ENCODE measurements at places on chromosomes 1 and 21. TPM values are rescaled to one million over a fixed set of nuclear protein-coding genes. Genes with fewer than 3 reads are reported as not detected.

DNA sequence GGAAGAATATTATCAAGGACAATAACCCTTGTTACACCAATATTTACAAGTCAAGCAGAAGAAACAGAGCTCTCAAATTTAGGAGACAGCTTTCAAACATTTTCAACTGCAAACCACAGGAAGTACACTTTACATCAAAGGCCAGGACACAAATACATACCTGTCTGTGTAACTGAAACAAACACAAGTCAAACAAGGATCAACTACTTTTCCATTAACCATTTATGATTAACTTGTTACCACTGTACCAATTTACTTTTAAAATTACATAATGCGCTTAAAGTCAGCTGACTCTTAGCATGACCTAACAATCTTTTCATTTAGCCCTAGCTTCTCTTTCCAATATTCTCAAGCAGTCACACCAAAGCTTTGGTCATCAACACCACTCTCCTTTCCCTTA lies 43.5 kb downstream of the TRIM33 start:
- DNase-seq: no peak

DNA sequence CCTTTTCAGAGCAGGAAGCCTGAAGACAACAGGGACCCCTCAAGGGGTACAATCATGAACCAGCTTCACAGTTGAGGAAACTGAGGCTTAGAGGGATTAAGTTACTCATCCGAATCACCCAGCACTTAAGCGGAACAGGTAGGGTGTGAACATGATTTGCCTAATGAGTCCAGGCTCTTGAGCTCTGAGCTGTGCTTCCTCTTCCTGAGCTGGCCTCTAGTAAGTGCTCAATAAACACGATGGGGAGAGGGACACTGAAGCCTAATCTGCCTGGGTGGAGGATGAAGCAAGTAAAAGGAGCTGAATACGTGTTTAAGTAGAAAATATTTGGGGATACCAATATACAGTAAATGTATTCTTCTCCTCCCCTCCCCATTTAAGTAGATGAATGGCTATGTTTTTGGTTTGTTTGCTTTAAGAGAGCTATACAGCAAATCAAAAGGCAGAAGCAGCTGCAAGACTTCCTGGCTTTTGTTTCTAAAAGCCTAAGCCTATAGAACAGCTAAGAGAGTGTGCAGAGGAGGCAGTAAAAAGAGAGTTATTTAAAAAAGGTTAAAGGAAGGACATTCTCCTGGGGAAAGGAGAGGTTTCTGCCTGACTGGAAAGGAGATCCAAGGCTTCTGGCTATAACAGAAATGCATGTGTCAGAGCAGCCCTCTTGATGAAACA lies 20.5 kb downstream of the STPG1 start:
- DNase-seq: no peak

DNA sequence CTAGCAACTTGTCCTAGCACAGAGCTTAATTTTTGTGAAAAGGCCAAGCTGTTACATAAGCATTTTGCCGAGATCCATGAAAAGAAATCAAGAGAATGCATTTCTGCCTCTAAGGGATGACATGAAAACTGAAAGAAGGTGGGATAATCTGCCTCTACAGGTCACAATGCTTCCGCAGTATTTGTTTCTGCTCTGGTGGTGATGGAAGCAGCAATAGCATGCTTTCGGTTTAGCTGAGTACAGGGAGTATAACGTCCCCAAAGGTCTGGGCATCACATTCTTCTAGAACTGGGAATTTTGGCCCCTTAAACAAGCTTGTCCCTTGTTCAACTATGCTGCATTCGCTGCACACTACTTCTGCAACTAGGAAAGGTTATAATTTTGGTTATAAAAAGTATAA lies 14.4 kb upstream of the MAGI3 start:
- DNase-seq: no peak

- no peak for DNase-seq
These were observed 19.1 kb downstream of the RCSD1 start for GRCh38 chr1:167648978-167649744.

Gene LCE3E
- not detected for total RNA-seq

GRCh38 chr1:104072915-104073371 lies 323.2 kb downstream of the AMY1C start:
- DNase-seq: no peak

GRCh38 chr1:1625404-1625775 lies 6.6 kb upstream of the MMP23B start:
- no peak for DNase-seq

- no peak for DNase-seq
These were observed 6.7 kb downstream of the LDLRAP1 start for GRCh38 chr1:25550155-25550506.

Data from breast epithelium (tissue), 4 donors.